ENCODE measurements at places on chromosomes 7 and 10. TPM values are rescaled to one million over a fixed set of nuclear protein-coding genes. Genes with fewer than 3 reads are reported as not detected.

Gene EVX1
- not detected for total RNA-seq

Gene CHAT
- total RNA-seq, result not detected

Gene CPXM2
- not detected for total RNA-seq

Gene LIPF
- total RNA-seq, result not detected

Gene CABCOCO1
- total RNA-seq, result not detected

Gene EFCAB10
- not detected for total RNA-seq

Gene CACNB2
- not detected for total RNA-seq

Gene AKR1D1
- total RNA-seq, result not detected

Gene GHITM
- 110 TPM for total RNA-seq

Gene PHKG1
- total RNA-seq, result 1.8 TPM

Gene EMX2
- not detected for total RNA-seq

Gene CASP7
- 42.1 TPM for total RNA-seq

Gene GIMAP2
- total RNA-seq, result 80.0 TPM

Gene KLF14
- total RNA-seq, result not detected

Gene MLXIPL
- not detected for total RNA-seq

Gene TMEM176A
- not detected for total RNA-seq

Gene NCF1
- total RNA-seq, result 0.35 TPM

Gene LEP
- total RNA-seq, result not detected

Gene MMRN2
- not detected for total RNA-seq

Gene TRUB1
- 16.3 TPM for total RNA-seq

Gene MICU1
- total RNA-seq, result 27.2 TPM

Gene AKR1C8
- total RNA-seq, result 0.14 TPM

Gene ABCB1
- total RNA-seq, result 15.1 TPM

Gene FAM24A
- not detected for total RNA-seq

Gene ESYT2
- total RNA-seq, result 79.8 TPM

Gene CCZ1B
- 67.9 TPM for total RNA-seq

Gene VWA2
- not detected for total RNA-seq

Gene TMEM225B
- 2.3 TPM for total RNA-seq

Gene TSPAN12
- not detected for total RNA-seq

Gene BNIP3
- total RNA-seq, result 21.9 TPM

Gene TEX47
- not detected for total RNA-seq

Gene NKX2-3
- total RNA-seq, result not detected

Gene BTBD16
- total RNA-seq, result not detected

Gene NAT16
- total RNA-seq, result not detected

Gene PNLIPRP3
- not detected for total RNA-seq

Gene SMO
- total RNA-seq, result not detected

Gene CSGALNACT2
- total RNA-seq, result 38.0 TPM

Gene TBRG4
- total RNA-seq, result 152 TPM

Gene VSTM2A
- not detected for total RNA-seq

Gene SHOC2
- 39.3 TPM for total RNA-seq

Gene TMEM209
- total RNA-seq, result 39.5 TPM

Gene TMEM270
- not detected for total RNA-seq

Gene ARHGEF35
- total RNA-seq, result 1.7 TPM

Gene AZGP1
- not detected for total RNA-seq

Gene CUZD1
- 3.6 TPM for total RNA-seq

Gene MUC3A
- not detected for total RNA-seq

Gene GBX1
- total RNA-seq, result not detected

Measured in activated CD8-positive, alpha-beta memory T cell treated with anti-CD3 and anti-CD28 coated beads, Interleukin-2, amount 10 ng/mL, durations not matched to agents 7 days and 5 days (primary cell).